Prostate gland (tissue), 2 donors: ENCODE measurements at places on chromosomes 5 and 9. TPM values are rescaled to one million over a fixed set of nuclear protein-coding genes. Genes with fewer than 3 reads are reported as not detected.

The HTR1A gene
- total RNA-seq, result 1.2 TPM

The LIFR gene
- total RNA-seq, result 68.5 TPM

DNA sequence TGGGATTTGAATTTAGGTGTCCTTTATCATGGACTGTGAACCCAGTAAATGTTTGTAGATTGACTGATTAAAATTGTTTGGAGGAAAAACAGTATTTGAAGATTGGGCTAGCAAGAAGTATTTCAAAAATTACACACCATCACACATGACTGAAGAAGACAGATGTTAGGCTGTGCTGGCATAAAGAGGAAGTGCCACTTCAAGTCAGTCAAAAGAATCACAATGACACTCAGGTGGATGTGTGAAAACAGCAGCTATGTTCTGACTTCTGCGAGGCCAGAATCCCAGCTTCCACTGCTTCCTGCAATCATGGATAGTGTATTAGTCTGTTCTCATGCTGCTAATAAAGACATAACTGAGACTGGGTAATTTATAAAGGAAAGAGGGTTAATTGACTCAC lies 393.3 kb downstream of the DMRT2 start:
- DNase-seq, result no peak

- DNase-seq, result no peak
Observed at GRCh38 chr9:131111186-131111853, 14.1 kb upstream of the NUP214 start.

- DNase-seq, result no peak
Observed at GRCh38 chr5:126656401-126657007, 55.8 kb downstream of the PHAX start.
